ENCODE measurements at places on chromosomes 5 and 9.
A peak's percentile ranks its signal among the peaks of the same experiment; 100 is the strongest.

DNA sequence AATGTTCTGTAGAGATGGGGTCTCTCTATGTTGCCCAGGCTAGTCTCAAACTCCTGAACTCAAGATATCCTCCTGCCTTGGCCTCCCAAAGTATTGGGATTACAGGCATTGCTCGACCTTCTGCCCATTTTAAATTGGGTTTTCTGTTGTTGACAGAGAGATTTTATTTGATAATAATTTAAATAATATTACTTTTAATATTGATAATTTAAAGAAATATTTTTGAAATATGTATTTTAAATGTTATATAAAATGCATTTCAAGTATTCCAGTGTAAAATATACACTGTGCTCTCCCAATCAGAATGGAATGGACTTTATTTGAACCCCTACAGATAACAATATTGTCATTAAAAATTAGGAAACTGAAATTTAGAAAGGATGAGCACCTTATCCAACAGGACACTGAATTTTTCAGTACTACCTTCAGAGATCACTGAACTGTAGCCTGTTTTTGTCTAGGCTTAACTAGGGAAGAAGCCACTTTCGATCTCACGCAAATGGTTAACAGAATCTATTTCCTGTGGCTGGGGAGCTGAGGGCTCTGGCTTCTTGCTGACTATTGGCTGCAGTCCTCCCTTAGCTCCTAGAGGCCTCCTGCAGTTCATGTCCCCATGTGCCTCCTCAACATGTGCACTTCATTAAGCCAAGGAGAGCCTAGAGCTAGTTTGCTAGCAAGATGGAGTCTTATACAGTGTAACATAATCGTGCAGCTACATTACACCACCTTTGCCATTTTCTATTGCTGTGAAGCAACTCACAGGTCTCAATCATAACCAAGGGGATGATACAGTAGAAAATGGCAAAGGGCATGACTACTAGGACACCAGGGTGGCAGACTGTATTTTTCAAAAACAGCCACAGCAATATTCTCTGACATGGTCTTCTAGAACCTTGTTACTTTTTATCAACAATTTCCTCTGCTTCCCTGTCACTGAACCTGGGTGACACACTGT, 150.0 kb downstream of the CDC42SE2 start:
- no peak for DNase-seq

DNA sequence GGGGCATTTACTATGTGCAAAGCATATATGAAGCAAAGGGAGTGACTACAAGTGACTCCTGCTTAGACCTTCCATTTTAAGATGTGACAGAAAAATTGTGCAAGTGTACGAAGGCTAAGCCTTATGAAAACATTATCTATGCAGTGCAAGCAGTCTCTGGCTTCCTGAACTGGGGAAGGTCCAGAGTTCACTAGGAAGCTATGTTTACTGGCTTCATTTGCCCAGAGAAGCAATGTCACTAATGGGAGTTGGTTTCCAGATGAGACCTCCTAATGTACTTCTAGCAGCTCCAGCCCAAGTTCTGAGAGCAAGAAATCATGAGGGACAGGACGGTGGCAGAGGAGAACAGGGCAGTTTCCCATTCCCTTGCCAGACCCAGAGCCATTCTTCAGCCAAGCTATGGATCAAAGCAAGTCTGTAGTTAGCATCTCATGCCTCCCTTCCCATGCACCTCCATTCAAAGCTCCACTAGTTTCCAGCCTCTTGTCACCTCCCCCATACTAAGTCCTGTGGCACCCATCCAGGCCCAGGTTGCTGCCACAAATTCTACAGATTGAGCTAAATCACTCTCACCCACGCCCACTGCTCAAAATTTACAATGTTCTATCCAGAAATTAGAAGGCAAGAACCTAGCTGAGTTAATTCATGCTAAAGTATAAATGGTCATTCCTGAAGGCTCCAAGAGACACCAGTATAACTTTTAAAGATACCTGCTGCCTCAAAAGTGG, 21.8 kb downstream of the MCTP1 start:
- DNase-seq = no peak

GRCh38 chr5:141475625-141476131, at the start of gene PCDHGC3:
TSS of gene PCDHGC3 (plus strand) at chr5:141475966. CDS start at chr5:141476117, 151 bp downstream.
- DNase-seq = no peak

GRCh38 chr9:78462611-78463010, 165.7 kb downstream of the PSAT1 start:
- DNase-seq = no peak

- no peak for DNase-seq
Observed at GRCh38 chr5:56306433-56307150, 73.5 kb upstream of the ANKRD55 start.

GRCh38 chr5:110386782-110387181, 339.7 kb downstream of the TMEM232 start:
- DNase-seq = no peak

DNA sequence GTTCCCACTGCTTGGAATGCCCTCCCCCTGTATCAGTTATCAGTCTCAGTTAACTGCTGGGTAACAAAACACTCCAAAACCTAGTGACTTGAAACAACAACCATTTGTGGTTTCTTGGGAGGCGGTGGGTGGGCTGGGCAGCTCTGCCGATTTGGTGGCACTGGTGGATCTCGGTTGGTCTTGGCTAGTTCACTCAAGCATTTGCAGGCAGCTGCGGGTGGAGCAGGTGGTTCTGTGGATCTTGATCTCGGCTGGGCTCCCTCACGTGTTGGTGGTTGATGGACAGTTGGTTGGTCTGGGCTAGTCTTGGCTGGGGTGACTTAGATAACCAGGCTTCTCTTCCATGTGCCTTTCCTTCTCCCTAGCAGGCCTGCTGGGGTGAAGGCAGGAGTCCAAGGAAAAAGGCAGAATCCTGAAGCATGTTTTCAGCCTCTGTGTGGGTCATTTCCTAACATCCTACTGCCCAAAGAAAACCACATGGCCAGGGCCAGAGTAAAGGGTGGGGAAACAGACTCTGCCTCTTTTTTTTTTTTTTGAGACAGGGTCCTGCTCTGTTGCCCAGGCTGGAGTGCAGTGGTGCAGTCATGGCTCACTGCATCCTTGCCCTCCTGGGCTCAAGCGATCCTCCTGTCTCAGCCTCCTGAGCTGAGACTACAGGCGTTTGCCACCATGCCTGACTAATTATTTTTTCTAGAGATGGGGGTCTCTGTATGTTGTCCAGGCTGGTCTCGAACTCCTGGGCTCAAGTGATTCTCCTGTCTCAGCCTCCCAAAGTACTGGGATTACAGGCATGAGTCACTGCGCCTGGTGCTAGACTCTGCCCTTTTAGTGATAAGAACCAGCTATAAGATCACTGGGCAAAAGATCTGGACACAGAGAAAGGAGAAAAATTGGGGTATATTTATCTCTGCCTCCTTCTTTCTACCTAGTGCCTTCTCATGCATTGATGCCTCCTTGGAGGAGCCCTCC, 183.7 kb downstream of the RGS3 start:
- no peak for DNase-seq

GRCh38 chr5:65624571-65625555, at the start of the genes SHLD3 and TRAPPC13:
TSS of gene SHLD3 (plus strand) at chr5:65625027. CDS start at chr5:65629588, 4,561 bp downstream.
TSS of gene TRAPPC13 (plus strand) at chr5:65625027. CDS start at chr5:65625061, 34 bp downstream.
- peak; percentile 63 for DNase-seq

DNA sequence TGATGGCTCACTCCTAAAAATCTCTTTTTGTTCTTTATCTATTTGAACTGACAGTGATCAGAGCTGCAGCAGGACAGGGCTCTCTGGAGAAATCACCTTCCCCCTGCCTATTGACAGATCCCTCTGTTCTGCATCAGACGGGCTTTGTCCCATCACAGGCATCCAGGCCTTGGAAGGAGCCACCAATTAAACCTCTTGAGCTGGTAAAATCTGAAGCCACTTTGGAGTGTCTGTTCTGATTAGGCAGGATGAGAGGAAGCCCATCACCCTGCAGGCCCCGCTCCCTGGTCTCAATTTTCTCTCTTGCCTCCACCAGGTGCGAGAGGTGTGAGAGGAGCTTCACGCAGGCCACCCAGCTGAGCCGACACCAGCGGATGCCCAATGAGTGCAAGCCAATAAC, 97.7 kb downstream of the PRDM6 start:
- no peak for DNase-seq
